ENCODE measurements at places on chromosomes 4 and X.

- peak; percentile 44 for DNase-seq
Observed at GRCh38 chr4:10115797-10116568, 616 bp downstream of the WDR1 start.

GRCh38 chr4:41927796-41928499 lies 7.3 kb upstream of the TMEM33 start:
- no peak for DNase-seq

GRCh38 chrX:143058120-143058519 lies 32.4 kb downstream of the SPANXN4 start:
- no peak for DNase-seq

GRCh38 chrX:10685923-10686595 lies 65.7 kb upstream of the MID1 start:
- peak; percentile 45 for DNase-seq

GRCh38 chr4:158873795-158874401 lies 105.1 kb downstream of the FNIP2 start:
- DNase-seq, result peak; percentile 94

DNA sequence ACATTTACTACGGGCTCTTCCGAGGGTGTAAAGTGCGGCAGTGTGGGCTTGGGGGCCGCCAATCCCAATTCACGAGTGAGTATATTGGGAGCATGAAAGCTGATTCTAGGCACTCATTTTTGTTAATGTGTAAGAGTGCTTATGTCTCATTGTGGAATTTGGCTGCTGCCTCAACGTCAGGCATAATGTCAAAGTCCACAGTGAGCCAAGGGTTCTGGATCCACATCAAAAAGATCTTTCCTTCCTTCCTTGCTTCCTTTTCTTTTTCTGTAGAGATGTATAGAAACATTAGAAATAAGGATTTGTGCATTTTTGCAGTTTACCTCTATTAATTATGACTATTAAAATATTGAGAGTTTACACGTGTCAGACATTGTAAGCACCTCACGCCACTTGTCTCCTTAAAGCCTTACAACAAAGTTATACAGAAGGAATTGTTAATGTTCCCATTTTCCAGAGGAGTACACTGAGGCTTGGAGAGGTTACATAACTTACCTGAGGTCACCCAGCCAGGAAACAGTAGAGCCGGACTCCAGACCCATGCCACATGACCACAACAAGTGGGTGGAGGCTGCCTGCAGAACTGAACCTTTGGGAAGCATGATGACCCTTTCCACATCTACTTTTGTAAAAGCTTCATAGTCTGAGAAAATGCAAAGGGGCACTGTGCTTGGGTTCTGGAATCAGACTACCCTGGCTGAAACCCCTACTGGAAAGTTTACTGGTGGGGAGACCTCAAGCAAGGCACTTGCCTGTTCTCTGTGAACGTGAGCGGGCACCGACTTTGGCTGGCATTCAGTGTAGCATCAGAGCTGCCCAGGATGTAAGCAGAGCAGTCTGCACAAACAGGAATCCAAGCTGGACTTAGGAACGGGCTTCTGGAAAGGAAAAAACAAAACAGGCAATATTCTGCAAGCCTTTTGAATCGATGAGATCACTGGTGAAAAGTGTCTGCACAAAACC lies 761 bp downstream of the CLRN2 start:
- DNase-seq, result no peak

GRCh38 chr4:108130955-108131354 lies 37.8 kb downstream of the LEF1 start:
- DNase-seq, result no peak

DNA sequence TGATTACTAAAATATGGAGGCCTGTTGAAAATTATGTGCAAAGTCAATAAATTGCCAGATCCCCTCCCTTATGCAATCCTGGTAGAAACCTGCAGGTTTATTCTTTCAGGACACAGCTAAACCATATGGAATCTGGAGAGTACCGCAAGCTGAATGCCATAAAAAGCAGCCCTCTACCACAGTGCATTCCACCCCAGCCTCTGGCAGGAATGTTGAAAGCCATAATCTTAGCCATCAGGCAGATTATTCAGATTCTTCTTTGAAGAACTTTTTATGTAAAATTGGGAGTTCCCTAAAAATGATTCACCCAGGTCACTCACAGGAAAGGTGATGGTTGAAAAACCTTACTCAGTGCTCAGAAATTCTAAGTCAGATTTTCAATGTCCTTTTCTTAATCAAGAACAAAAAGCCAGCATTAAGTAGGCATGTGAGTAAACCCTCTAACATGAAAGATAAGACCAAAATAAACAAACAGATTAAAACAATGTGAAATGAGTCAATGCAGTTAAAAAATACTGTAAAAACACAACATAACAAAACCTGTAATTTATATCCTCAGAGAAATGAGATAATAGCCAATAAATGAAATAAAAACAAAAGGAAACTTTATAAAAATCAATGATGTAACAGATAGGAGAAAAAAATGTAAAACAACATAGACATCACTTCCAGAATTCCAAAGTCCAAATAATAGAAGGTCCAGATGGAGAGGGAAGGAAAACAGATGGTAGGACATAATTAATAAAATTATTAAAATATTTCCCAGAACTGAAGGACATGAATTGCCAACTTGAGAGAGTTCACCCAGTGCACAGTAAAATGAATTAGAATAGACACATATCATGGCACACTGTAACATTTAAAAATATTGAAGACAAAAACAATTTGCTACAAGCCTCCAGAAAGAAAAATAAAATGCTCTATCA lies 226.9 kb downstream of the FSTL5 start:
- DNase-seq, result peak; percentile 95

- no peak for DNase-seq
Observed at GRCh38 chr4:163592212-163592611, 97.7 kb downstream of the TMA16 start.

DNA sequence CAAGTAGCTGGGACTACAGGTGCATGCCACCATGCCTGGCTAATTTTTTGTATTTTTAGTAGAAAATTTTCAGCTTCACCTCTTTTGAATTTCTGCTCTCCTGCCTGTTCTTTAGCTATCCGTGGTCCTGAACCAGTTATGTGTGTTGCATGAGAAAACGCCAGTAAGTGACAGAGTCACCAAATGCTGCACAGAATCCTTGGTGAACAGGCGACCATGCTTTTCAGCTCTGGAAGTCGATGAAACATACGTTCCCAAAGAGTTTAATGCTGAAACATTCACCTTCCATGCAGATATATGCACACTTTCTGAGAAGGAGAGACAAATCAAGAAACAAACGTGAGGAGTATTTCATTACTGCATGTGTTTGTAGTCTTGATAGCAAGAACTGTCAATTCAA lies 13.9 kb downstream of the ALB start:
- DNase-seq, result peak; percentile 8

GRCh38 chr4:174217273-174218126 lies 66.0 kb downstream of the FBXO8 start:
- peak; percentile 82 for DNase-seq
